Activated T-helper 17 cell treated with anti-CD3 and anti-CD28 coated beads, Interleukin-2, amount 50 U/mL, for 72 hours (primary cell): ENCODE measurements at places on chromosomes 11 and 22. TPM values are rescaled to one million over a fixed set of nuclear protein-coding genes. Genes with fewer than 3 reads are reported as not detected.

DNA sequence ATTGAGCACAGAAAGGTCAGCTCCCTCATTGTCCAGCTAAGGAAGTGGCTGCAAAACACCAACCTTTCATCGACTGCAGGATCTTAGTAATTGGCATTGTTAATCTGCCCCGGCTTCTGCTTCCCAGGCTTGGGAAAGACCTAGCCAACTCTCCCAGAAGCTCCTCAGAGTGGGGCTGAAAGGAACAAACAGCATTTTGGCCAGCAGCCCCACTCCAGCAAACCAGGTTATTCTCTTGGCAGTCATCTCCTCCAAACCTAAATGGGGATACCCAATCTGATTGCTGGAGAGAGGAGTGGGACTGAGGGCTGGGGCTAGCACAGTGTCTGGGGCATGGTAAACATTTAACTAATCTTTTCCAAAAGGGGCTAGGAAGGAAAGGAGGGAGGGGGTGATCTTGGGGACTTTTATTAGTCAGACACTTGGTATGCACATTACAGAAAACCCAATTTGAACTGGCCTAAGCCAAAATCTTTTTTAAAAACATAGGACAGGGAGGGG is 294.4 kb downstream of the MN1 start:
- ATAC-seq, result no peak

DNA sequence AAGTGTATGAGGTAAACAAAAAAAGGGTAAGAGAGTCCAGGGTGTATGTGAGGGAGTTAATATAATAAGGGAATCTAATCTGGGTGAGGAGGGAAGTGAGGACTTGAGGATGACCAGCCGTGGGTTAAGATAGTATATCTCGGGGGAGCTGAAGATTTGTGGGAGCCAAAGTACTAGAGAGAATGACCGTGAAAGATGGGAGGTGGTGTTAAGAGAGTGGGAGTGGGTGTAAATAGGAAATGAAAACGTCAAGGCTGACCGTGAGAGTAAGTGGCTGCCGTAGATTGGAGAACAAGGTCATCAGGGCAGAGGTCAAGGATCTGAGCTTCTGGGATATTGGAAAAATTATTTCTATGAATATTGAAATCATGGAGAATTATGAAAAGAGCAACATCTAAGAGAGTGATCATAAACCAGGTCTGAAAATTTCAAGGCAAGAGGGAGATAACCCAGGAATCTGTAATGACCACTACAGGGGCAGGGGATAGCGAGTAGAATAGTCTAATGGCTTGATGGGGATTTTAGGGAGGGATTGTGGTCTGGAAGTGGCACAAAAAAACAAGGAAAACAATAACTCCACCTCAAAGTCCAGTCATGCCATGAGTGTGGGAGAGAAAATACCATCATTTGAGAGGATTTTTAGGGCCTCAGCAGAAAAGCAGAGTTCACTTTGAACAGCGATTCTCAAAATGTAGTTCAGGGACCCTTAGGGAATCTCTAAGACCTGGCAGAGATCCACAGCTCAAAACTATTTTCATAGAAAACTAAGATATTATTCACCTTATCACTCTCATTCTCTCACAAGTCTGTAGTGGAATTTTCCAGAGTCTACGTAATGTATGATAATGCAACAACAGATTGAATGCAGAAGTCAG is 72.0 kb downstream of the PRR5L start:
- no peak for ATAC-seq

DNA sequence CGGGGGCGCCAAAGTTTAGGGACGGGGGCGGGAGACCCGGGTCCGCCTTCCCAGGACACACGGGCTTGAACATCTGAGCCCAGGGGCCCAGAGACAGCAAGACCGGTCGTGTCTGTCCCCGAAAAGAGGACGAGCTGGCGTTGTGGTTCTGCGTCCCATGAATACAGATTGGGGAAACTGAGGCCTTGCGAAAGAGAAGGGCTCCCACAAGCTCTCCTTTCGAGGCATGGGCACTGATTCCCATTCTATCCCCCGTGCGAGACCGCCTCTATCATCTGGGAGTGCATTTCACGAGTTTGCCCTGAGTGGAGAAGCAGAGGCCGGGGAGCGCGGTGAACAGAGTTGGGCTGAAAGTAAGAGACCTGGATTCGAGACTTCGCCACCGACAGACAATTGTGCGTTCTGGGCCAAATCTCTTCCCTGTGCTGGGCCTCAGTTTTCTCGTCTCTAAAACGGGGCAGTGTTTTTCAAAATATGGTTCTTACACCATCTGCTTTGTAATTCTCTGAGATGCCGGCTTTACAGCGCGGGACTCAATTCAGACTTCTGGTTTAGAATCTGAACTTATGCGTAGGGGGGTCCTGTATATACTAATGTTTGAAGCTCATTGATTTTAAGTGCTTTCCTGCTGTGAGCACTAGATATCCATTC is 471 bp downstream of the RNF185 start:
- peak; percentile 57 for ATAC-seq

- no peak for ATAC-seq
Measured at GRCh38 chr11:129798212-129798611, 17.4 kb upstream of the TMEM45B start.

- ATAC-seq, result no peak
Measured at GRCh38 chr22:31876156-31876920, 68.0 kb upstream of the YWHAH start.

DNA sequence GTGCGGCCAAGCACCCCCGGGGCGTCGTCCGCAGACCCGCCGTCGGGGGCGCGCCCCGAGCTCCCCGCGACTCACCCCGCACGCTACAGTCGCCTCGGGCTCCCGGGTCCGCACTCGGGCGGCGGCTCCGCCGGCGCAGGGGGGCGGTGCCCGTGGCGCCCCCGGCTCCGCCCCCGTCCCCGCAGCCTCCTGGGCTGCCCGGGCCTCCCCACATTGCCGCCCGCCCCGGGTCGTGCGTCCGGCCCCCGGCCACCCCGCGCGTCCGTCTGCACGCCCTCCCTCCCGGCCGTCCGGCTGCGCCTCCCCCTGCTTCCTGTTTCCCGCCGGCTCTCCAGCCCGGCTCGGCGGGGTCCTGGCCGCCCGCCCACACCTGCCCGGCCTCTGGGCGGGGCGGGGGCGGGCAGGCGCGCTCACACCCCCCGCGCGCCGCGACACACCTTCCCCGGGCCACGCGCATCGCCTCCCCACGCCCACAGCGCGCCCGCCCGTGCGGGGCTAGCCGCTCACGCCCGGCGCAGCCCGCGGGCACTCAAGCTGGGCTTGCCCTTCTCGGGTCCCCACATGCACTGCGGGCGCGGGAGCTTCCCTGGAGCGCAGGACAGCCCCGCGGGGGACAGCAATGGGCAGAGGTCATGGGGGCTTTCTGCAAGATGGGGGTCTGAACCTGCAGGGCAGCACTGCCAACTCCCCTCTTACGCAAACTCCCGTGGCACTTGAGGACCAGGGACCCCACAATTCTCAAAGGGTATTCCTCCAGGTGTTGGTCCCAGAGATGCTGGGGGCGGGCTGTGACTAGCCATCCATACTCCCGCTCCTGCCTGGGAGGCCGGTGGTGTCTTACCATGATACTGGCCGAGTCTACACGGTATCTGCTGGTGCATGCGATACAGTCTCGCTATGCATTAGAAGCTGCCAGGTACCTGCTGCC is at the start of gene CARD10:
CARD10 (minus strand) TSS at position 148 of the 928 bp plus-strand sequence. CDS start 215 bp downstream, outside the sequence.
- ATAC-seq, result peak; percentile 52

GRCh38 chr11:100739666-100740065 is 52.6 kb downstream of the ARHGAP42 start:
- ATAC-seq, result no peak

DNA sequence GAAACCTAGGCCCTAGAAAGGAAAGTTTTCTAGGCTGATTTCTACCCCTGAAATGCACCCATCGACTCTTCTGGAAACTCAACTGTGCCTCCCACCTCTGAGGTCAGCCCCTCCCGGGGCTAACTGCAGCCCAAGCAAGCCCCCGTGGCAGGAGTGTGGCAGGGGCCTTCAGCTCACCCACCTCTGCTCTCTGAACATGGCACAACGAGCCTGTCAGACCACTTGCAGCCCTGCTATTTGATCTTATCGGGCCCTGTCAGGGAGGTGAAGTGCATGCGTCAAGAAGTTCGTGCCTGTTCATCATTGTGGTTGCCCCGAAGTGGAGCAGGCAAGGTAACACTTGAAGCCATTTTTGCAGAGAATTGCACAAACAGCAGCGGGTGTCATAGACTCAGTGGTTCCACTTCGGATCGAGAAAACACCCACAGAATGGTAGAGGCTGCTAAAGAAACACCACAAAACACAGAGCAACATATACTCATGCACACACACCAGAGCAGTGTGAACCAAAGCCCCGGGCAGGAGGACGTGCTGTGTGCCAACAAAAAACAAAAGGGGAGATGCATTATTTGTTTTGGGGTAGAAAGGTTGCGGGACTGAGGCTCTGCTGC is 262.7 kb downstream of the ETS1 start:
- peak; percentile 71 for ATAC-seq

GRCh38 chr22:31488988-31489617 is 539 bp downstream of the EIF4ENIF1 start:
- ATAC-seq, result peak; percentile 25

- no peak for ATAC-seq
Measured at GRCh38 chr11:61725781-61726231, 26.6 kb upstream of the MYRF start.

DNA sequence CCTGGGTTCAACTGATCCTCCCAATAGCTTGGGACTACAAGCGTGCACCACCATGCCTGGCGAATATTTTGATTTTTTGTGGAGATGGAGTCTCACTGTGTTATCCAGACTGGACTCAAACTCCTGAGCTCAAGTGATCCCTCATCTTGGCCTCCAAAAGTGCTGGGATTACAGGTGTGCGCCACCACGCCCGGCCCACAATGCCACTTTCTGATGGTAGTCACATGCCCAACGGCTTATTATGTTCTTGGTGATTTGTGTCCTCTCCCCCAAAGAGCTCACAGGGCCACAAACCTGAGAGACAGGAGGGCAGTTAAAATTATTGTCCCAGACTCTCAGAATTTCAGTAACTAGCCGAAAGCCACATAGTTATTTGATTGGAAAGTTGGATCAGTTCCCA is 9.6 kb downstream of the GRIK4 start:
- no peak for ATAC-seq

GRCh38 chr11:134382257-134382656 is 29.8 kb downstream of the B3GAT1 start:
- no peak for ATAC-seq

DNA sequence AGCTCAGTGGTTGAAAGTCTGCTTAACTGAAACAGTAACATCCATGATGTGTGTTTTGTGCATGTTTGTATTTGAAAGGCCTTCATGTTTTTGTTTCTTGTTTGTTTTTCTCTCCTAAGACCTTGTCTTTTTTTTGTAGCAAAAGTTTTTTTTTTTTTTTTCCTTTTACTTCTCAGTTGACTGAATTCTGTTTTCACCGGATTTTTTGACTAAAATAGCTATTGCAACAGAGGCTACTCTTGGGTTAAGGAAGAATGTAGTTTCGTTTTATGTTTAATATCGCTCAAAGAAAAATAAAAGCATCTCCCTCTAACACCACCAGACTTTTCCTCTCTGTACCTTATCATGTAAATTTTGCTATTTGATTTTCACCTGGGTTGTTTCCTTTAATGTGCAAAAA is 15.1 kb downstream of the APOL6 start:
- ATAC-seq, result no peak

DNA sequence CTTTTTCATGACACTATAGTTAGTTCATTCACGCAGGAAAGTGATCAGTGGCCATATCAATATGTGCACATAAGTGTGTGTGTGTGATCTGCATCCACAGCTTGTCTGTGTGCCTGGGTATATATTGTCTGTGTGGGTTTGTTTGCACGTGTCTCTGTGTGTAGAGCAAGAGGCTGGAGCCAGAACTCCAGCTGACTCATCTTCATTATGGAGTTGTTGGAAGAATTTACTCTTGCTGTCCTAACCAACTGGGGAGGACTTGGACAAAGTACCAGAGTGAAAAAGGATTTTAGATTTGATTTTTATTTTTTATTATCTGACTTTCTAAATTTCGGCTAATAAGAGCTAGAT is 63.9 kb downstream of the TP53I11 start:
- ATAC-seq, result no peak

DNA sequence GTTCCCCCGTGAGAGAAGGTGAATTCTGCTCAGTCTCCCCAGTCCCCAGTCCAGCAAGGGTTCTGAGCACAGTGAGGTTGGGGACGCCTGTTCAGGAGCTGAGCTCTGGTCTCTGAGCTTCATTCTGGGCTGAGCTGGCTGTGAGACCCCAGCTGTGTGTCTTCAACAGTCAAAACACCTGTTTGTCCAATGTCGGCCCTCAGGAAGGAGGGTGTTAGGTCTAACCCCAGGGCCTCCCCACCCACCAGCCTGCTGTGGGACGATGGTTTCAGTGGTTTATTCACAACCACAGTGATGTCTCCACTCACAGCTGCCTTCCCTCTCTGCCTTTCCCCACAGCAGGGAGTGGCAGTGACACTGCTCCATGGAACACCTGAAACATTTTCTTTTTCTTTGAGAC is 1282.9 kb downstream of the TBC1D22A start:
- no peak for ATAC-seq

GRCh38 chr11:66845143-66845875 is 2.1 kb downstream of the RCE1 start:
- no peak for ATAC-seq

DNA sequence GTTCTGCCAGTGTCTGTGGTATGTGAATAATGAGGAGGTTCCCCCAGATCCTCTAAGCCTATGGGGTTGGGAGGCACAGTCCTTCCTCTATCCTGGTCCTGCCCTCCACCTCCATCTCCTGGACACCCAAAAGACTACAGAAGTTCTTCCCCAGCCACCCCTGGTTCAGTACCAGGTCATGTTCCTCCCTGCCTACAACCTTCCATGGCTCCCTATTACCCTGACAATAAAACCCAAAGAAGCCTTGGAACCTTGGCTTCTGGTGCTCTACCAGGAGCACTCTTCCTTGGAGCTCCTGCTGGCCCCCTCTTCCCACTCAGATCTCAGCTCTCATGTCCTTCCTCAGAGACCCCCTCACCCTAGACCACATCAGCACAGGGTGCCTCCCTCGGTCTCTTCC is 12.9 kb downstream of the TRPM5 start:
- no peak for ATAC-seq

- peak; percentile 74 for ATAC-seq
Measured at GRCh38 chr22:18088825-18089568, 11.2 kb downstream of the PEX26 start.

DNA sequence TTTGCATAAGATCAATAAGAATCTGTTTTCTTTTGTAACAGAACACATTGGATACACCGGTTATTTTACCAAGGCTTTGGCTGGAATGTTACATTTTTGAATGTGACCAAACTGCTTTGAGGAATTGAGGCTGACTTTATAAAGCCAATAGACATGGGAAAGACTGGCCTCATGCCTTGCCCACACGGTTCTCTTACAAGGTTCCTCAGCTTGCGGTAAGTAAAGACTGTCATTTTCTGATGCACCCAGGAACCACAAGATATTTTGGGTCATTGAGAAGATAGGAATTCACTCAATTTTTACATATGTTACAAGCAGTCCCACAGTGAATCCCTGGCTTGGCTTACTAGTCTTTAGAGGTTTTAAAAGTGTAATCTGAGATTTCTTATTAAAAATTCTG is 23.9 kb downstream of the OR10A6 start:
- ATAC-seq, result no peak

The ST13 gene
- total RNA-seq, result 229 TPM

The OTOG gene
- total RNA-seq, result not detected

The TRIM51 gene
- total RNA-seq, result not detected

The RHOD gene
- 0.22 TPM for total RNA-seq

The GRM5 gene
- total RNA-seq, result not detected

The CD3E gene
- 338 TPM for total RNA-seq

The AMPD3 gene
- total RNA-seq, result 30.6 TPM

The LAYN gene
- 1.1 TPM for total RNA-seq

The DGAT2 gene
- 2.4 TPM for total RNA-seq

The SCGB1D2 gene
- not detected for total RNA-seq

The TP53AIP1 gene
- not detected for total RNA-seq

The IRAG1 gene
- total RNA-seq, result not detected

The CARD10 gene
- not detected for total RNA-seq

The HOATZ gene
- not detected for total RNA-seq

The HDHD5 gene
- 44.6 TPM for total RNA-seq

The GGTLC2 gene
- not detected for total RNA-seq

The CALCA gene
- total RNA-seq, result not detected
